ENCODE measurements at places on chromosomes 13 and 19. TPM values are rescaled to one million over a fixed set of nuclear protein-coding genes. Genes with fewer than 3 reads are reported as not detected.

The SLC25A42 gene
- total RNA-seq, result 4.5 TPM

The DPF1 gene
- 0.47 TPM for total RNA-seq

The ZIM2 gene
- total RNA-seq, result not detected

The PLVAP gene
- total RNA-seq, result 15.2 TPM

DNA sequence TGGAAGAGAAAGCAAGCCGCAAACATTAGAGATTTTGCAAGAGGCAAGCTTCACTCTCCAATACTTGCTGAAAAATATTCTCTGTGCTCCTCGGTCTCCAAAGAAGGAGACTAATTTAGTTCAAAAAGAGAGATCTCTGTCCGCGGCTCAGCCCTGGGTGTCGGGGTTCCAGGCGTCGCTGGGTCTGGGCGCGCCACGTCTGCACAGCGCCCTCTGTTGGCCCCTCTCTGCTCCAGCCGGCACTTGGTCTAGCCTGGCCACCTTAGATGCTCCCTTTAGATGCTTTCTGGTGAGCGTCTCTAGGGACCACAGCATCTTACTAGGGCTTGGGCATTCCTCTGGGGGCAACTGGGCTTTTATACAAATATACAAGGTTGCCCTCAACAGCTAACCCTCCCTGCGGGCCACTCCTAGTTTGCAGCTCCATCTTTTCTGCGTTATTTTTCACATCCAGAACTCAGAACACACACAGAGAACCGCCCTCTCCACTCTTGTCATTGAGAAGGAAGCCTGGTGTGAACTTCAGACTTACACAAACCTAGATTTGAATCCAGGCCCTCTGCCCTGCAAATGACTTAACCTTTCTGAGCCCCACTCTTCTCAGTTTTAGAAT is 78.3 kb downstream of the CYSLTR2 start:
- peak; percentile 72 for DNase-seq

DNA sequence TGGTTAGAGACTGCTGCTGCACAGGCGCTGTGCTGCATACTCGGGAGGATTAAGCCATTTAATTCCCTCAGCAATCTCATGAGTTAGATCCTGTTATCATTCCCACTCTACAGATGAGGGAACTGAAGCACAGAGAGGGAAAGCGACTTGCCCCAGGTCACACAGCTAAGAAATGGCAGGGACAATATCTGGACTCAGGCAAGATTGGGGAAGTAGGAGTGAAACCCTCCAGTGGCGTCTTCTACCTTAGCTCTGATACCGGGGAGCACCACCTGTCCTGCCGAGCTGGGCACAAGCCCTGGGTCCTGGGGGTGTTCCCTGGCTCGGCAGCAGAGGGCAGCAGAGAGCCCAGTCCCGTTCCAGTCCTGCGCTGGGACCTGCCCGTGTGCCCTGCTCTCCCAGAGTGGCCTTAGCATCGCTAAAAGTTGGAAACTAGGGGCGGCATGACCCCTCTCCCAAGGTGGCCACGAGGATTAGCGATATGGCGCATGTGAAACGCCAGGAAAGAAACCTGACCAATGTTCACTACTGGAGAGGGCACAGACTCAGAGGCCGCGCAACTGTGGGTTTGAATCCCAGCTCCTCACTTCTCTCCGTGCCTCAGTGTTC is 20.5 kb downstream of the CYTH2 start:
- DNase-seq, result peak; percentile 82

DNA sequence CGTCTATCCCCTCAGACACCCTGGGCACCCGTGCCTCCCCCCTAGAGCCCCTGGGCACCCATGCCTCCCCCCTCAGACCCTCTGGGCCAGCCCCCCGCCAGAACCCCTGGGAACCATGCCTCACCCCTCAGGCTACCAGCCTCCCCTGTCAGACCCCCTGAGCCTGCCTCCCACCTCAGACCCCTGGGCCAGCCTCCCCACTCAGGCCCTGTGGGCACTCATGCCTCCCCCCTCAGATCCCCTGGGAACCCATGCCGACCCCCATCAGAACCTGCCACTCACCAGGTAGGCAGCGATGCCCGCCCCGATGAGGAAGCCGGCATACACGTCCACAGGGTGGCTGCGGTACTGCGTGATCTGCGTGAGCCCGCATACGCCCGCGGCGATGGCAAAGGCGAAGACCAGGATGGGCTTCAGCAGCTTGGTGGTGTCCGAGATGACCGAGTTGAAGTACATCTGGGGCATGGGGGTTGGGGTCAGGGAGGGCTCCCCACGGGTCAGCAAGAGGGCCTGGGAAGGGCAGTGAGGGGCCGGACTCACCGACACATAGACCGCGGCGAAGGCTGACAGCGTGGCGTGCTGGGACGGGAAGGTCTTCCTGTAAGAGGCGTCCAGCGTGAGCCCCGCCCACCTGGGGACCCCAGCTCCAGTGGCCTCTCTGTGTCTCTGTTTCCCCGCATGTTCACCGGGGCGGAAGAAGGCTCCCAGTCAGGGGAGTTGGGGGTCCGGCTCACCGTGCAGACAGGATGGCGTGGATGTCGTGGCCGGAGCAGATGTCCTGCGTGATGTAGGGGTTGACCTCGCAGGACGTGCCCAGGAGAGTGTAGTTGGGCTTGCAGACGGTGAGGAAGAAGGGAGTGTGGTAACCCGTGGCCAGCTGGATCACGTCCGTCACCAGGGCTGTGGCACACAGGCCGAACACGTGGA is 7.3 kb downstream of the PLPPR3 start:
- no peak for DNase-seq

- DNase-seq, result no peak
These were observed 101.7 kb downstream of the SLC7A1 start for GRCh38 chr13:29493796-29494195.

- no peak for DNase-seq
These were observed 21.3 kb upstream of the OR1M1 start for GRCh38 chr19:9065457-9066014.

- peak; percentile 69 for DNase-seq
These were observed 17.9 kb upstream of the RFC3 start for GRCh38 chr13:33799950-33800592.

- DNase-seq, result peak; percentile 57
These were observed 2.0 kb downstream of the ZBTB7A start for GRCh38 chr19:4064496-4065260.

DNA sequence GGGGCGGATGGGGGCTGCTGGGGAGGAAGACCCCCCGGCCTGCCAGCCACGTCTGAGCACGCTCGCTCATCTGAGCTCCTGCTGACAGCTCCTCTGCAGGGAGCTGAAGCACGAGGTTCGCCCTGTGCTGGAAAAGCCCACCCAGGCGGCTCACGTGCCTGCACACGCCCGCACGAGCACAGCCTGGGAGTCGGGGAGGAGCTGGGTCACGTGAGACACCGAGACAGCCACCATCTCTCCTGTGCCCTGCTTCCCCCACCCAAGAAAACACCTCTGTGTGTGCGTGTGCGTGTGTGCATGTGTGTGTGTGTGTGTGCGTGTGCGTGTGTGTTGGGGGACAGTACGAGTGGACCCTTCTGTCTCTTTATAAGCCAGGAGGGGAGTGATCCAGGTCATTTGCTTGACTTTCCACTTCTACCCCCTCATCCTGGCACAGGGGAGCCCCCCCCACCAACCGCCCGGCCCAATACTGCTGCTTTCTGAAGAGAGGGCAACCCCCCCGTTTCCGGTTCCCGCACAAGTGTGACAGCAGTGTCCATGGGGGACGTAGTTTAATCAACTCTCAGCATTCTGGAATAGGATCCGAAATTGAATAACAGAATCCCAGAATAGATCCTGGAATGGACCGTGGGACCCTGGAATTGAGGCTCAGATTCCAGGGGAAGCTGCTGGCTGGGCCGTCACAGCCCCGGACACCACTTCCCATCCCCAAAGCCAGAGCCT is 42.5 kb downstream of the CELF5 start:
- DNase-seq, result no peak

- no peak for DNase-seq
These were observed 135.5 kb upstream of the EDNRB start for GRCh38 chr13:78054157-78054556.

DNA sequence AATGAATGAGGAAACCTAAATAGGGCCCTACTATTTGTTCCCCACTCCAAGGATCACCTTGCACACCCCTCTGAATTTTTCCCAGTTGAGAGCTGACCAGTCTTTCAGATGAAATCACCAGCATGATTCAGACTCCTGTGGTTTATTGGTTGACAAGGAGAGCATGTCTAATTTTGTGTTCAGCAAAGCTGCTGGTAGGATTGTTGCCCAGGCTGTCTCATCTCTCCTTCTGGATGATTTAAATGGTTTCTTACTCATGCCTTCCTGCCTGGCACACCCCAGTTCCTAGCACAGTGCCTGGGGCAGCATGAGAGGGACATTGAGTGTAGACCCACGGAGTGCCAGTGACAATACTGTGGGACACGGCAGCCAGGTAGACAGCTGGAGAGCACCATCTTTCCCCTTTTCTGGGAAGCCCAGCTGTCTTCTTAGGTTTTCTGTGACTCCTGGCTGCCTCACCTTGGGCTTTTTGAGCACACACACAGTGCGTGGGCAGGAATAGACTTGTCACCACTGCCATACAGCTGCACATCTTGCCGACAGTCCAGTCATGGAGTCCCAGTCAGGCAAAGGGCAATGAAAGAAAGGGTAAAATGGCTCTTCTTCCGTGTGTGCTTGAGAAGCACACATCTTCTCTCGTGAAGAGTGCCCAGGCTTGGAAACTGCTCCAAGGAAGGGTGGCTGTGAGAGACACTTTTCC is 12.3 kb downstream of the FGF9 start:
- DNase-seq, result no peak

GRCh38 chr13:20398459-20398858 is 127.2 kb downstream of the CRYL1 start:
- DNase-seq, result no peak

DNA sequence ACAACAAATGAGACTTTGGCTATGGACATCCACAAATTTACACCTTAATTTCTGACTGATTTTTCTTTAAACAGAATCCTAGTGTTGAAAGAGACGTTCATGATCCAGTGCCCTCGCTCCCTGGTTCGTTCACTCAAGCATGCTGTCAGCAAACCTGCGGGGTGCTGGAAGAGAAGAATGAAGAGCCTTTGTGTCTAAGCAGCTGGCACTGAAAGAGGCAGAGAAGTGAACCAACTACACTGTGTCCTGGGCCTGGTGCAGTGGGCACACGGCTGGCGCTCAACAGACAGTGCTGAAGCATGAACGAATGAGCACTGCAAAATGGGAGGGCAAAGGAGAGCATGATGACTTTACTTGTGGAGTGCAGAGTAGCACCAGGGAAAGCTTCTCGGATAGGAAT is 46.8 kb downstream of the MIPEP start:
- no peak for DNase-seq

DNA sequence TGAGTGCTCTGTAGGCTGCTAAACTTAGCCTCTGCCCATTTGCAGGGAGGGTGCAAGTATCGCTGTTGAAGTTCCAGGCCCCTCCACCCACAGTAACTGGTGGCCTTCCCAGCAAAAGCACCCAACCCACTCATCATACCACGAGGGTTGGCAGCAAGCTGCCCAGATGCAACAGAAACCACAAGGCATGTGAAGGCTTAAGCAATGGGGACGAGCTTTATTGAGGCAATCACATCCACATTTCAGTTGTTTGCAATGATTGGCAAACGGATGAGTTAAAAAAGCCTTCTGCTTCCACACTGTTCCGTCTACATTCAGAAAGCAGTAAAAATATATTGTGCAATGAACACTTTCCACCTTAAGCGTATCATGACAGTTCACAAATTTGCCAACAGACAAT is 10.3 kb downstream of the GJB6 start:
- DNase-seq, result no peak

GRCh38 chr13:49210669-49211068 is 9.5 kb upstream of the MLNR start:
- DNase-seq, result no peak

DNA sequence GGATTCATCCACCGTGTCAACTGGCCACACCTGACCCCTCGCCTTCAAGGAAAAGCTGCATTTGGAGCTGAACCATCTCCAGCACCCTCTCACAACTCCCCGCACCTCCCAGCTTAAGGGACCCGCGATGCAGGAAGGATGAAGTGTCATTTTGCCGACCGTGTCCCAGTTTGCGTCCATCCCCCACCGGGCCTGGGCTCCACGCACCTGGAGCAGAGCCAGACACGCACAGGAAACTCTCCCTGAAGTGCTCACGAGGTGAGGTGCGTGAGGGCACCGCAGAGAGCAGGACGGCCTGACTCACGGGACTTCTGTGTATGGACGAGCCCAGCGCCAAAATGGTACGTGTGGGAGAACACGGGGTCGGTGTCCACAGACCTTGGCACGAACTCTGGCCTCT is 7.2 kb downstream of the SHC2 start:
- DNase-seq, result no peak

- DNase-seq, result no peak
These were observed 176.2 kb downstream of the RFC3 start for GRCh38 chr13:33994198-33994597.

- no peak for DNase-seq
These were observed 49.3 kb downstream of the NDFIP2 start for GRCh38 chr13:79530270-79530669.

DNA sequence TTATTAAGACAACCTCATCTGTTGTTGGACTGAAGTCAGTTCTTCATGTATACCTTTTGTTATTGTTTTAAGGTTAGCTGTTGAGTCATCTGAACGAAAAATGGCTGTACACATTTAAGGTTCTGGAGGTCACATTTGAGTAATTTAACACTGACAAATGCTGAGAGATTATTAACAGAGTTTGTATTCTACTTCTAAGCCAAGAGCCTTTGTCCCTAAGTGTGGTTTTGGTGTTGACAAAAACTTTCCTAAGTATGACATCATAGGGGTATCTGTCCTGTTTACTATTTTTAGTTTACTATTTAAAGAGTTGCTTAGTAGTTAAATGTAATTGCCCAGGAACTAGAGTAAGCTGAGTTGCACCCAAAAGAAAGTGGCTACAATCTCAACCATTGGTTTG is 71.9 kb downstream of the CDK8 start:
- peak; percentile 5 for DNase-seq
